ENCODE measurements at places on chromosomes 6 and 20.
A peak's percentile ranks its signal among the peaks of the same experiment; 100 is the strongest.

DNA sequence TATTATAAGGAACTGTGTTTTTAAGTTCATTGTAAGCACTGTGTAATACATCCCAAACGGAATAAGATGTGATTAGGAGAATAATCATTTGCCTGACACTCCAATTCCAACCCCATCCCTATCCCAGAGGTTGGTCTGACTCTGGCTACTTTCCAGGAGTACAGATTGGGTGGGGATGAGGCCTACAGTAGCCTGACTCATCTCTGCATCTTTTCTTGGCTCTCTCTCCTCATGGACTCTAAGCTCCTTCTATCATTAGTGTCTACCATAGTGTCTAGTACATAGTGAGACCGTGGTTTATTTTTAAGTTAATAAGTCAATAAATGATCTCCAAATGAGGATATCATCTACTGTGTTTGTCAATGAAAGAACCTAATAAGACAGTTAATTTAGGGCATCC is 92.2 kb upstream of the CNKSR3 start:
- no peak for DNase-seq

DNA sequence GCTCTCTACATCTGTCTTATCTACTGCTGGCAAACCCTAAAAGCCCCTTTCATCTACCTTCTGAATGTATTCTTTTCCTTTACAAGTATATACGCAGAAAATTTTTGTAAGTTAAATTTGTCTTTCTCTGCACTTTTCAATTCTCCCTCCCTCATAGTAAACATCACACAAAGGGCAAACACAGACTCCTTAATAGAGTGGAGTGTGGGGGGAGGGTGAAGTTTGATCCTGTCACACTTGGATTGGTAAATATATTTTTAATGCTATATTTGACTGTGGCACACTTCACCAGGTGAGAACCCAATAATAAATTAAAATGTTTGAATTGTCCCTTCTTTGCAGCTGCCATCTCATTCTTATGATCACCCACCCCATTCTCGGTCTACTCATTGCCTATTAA is 33.2 kb upstream of the PAQR8 start:
- DNase-seq: no peak

DNA sequence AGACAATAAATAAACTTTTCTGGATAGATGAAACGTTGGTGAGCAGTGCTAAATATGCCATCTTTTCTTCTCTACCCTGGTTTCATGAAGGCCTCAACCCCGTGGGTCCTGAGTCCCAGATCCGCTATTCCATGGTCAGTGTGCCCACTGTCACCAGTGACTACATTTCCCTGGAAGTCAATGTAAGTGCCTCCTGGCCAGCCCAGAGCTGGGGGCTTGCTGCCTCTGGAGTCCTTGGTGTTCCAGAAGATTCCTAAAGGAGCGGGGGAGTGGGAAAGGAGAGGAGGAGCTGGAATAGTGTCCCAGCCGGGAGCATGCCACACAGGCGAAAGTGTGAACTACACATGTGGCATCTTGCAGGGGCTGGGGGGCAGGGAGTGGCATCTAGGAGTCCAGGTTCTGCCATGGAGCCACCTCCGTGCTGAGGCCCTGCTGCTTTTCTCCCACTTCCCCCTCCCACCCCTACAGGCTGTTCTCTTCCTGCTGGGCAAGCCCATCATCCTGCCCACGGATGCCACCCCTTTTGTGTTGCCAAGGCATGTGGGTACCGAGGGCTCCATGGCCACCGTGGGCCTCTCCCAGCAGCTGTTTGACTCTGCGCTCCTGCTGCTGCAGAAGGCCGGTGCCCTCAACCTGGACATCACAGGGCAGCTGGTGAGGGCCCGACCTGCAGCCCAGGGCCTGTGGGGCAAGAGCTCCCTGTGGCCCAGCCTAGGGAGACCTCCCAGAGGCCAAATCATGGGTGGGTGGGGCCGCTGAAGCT is 10.8 kb downstream of the BPIFB2 start:
- no peak for DNase-seq

DNA sequence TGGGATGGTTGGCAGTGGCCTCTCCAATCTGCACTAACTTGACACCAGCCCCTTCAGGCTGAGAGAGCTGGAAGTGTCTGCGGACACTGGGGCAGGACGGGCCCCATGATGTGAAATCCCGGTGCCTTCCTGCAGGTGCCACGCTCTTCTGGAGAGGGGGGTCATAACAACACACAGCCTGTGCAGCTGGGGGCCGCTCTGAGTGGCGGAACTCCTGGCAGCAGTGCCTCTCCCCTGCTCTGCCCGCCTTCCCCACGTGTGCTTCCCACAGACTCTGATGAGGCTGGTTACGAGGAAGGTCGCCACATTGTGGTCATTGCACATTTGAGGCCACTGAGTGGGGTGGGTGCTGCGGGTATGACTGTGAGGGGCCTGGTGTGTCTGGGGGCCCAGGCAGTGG is 145.2 kb downstream of the DTNBP1 start:
- DNase-seq: no peak

DNA sequence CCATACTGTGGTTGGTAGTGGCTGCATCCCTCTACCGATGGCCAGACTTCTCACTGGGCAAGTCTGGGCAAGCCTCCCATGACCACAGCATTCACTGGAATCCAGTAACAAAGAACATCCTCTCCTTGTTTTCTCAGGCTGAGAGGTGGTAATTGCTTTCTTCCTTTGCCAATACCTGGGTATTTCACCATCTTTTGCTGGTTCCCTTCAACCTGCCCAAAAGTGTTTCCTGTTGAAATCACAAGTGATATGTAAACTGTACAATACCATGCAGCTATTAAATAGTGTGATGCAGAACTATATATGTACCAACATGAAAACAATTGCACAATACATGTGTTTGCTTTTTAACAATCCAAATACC is at the start of gene PTCHD4:
TSS of gene PTCHD4 (minus strand) at position 55 of the 364 bp plus-strand sequence. CDS start 42,240 bp downstream, outside the sequence.
- DNase-seq: peak; percentile 50

- DNase-seq: no peak
Observed at GRCh38 chr20:50438986-50439407, 71.2 kb upstream of the PTPN1 start.

GRCh38 chr6:107313776-107314175 is 145.6 kb downstream of the PDSS2 start:
- no peak for DNase-seq

GRCh38 chr6:39377539-39377950 is 55.0 kb upstream of the KCNK16 start:
- DNase-seq: peak; percentile 84

DNA sequence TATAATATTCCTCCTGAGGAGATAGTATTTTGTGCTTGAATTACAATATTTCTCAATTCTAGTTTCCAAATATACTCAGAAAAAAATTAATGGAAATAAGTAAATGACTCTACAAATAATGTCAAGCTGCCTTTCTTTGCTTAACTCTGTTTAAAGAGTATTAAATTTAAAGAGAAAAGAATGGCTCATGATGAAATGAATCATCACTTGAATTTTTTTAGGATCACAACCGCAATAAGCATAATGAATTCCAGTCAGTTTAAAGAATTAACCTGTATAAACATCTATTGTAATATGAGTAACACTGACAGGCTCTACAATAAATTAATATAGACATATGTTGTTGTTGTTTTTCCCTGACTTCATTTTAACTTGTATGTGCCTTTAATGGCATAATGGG is 266.2 kb upstream of the ADGRB3 start:
- no peak for DNase-seq

- DNase-seq: no peak
Observed at GRCh38 chr6:147904416-147904815, 395.9 kb downstream of the SAMD5 start.

DNA sequence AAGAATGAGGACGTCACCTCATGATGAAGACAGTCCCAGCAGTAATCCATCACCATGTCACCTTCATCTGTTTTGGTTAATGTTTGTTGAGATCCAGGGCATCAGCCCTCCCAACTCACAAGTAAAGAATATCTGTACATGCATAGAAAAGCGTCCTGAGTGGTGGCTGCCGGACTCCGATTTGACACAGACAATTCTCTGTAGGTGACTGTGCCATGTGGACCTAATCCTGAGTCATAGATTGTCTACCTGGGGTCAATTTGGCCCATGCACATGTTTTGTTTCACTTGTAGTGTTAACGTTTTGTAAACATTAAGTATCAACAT is 168.4 kb upstream of the UST start:
- no peak for DNase-seq

- DNase-seq: no peak
Observed at GRCh38 chr6:133201231-133201630, 39.9 kb upstream of the EYA4 start.

GRCh38 chr6:2158596-2159271 is 86.7 kb downstream of the GMDS start:
- DNase-seq: peak; percentile 45

DNA sequence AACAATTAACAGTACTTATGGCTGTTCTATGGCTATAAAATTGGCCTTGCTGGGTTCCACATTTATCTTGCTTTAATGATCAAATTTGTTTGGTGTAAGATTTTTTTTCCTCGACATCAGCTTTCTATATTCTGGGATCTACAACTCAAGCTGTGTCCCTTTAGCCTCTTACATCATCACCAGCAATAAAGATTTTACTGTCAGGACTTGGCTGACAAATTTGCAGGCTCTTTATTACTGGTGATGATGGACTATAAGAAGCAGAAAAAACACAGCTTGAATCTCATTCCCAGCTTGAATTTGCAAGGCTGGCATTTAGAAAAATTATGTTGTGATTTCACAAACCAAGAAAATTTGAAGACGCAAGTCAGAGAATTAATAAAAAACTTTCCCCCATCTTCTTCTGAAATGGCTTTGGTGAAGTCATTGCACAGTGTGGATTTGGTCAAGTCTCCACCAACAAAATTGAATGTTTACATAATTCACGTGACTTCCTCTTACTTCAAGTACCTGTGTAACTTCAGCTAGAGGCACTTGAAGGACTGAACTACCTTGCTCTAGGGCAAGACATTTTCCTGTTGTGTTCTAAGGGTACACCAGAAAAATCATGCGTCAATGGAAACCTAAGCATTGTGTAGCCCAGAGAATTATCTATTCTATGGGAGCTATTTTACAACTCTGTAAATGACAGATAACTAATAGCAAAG is 175.0 kb downstream of the CBLN4 start:
- DNase-seq: no peak

- DNase-seq: no peak
Observed at GRCh38 chr20:19601126-19601810, 156.8 kb upstream of the RIN2 start.

- DNase-seq: peak; percentile 42
Observed at GRCh38 chr20:36591854-36592641, 13.5 kb upstream of the RAB5IF start.

- DNase-seq: no peak
Observed at GRCh38 chr20:12077875-12078274, 160.2 kb downstream of the BTBD3 start.

GRCh38 chr6:154751011-154751800 is 18.0 kb downstream of the SCAF8 start:
- no peak for DNase-seq

DNA sequence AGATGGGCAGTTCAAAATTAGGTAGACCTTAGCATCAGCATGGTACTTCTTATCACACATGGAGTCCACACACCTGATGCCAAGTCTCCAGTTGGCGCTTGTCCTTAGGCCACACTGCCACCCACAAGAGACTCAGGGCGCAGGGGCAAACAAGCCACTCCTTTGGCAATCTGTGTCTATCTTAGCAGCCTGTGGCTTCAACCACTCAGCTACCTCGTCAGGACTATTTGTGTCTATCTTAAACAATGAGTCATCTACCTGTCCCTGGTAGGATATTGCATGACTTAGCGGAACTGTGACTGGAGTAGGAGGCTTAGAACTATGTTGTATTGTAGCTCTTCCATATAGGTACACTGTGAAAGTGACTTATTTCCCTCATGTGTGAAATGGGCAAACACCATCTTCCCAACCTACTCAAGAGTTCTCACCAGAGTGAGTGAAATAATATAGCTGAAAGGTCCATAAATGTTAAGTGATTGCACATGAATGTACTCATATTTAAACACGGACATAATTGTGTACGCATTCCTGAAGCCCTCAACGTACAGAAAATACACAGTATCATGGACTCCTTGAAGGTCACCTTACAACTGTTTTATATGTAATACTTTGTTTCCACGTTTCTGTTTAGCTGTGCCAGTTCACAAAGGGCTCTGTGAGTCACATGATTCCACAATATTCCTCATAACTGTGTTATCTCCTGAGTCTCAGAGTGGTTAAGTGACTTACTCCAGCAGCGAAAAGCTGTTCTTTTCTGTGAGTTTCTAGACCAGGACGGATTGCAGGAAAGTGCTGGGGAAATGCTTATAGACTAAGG is 1.6 kb downstream of the TRIM27 start:
- DNase-seq: peak; percentile 53

- DNase-seq: no peak
Observed at GRCh38 chr6:117008618-117009017, 131.6 kb downstream of the RFX6 start.

Data from cardiac fibroblast (primary cell).